Stimulated activated effector memory CD8-positive, alpha-beta T cell treated with anti-CD3 and anti-CD28 coated beads, Interleukin-12 subunit alpha, Interleukin-12 subunit beta, amount 100 ng/mL, for 72 hours (primary cell): ENCODE measurements at places on chromosomes 13 and 19.

- peak; percentile 54 for DNase-seq
Measured at GRCh38 chr19:36489920-36490415, 607 bp upstream of the ZNF566 start.

DNA sequence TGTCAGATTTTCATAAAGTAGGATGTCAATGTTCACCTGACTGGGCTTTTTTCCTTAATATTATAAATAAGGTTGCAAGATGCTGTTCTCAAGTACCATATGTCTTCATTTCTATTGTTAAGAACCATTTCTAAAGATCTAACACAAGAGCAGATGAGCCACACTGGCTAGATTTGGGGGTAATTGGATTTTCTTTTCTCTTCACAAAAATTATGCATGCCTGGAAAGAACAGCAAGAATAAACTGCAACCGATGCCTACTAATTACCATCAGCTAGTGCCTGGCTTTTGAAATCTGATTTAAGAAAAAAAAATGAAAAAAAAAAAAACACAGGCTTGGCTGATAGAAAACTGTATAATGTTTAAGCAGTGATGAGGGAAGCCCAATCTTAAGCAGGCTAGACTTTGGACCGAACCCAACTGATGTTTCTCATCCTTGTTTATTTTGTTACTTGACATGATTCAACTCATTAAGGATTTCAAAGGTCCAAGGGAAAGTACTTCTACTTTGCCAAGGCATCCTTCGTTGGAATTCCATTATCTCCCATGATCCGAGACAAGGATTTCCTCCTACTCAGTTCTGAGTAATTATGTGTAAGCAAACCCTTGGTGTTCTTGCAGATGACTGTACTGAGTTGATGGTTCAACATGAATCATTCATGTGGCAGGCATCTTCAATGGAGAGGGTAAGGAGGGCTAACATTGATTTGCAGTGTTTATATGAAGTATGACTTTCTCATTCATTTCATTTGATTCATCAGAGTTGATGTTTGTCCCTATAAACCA, 300.5 kb downstream of the SPRY2 start:
- no peak for DNase-seq

GRCh38 chr13:112943309-112944125, 25.5 kb upstream of the MCF2L start:
- peak; percentile 41 for DNase-seq

- no peak for DNase-seq
Measured at GRCh38 chr13:31827707-31828106, 88.4 kb downstream of the RXFP2 start.

DNA sequence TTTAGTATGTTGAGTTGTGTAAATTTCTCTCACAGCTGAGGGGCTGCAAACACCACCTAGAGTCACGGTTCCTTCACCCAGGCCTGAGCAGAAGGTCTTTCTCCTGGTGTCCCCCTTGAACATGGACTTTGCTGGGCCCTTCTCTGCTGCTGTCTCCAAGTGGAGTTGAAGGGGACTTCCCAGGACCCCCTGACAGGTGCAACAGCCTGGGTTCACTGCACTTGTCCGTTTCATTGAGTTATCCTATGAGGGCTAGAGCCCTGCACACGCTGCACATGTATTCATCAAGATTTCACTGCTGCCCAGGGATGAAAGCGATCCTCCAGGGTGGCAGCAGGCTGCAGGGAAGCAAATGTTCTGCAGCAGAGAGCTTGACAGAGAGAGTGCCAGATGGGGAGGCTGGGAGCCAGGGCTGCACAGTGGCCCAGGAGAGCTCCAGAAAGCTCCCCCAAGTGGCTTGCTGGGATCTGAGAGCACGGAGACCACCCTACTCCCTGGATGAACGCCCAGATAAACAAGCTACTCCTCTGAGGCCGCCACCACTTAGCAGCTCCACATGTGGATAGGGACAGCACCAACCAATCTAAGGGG, 10.3 kb downstream of the TMEM272 start:
- DNase-seq = no peak

DNA sequence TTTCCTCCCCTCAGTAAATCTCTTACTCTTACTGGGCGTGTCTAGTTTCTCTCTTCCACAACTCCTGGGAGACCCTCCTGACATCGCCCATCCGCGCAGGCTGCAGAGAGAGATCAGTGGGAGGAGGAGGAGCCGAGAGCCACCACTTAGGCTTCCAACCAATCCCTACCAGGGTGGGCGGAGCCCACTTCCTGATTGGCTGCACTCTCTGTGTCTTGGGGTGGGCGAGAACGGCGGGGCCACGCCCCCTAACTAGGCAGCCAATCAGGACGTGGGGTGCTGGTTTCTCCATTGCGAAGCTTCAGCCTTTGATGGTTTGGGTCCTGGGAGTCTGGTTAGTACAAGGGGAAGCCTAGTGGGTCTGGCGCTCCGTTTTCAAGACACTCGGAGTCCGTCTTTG, at the start of gene PMIS2:
PMIS2 (plus strand) TSS at position 326 of the 400 bp plus-strand sequence. CDS start 87 bp downstream, outside the sequence.
- DNase-seq = no peak

DNA sequence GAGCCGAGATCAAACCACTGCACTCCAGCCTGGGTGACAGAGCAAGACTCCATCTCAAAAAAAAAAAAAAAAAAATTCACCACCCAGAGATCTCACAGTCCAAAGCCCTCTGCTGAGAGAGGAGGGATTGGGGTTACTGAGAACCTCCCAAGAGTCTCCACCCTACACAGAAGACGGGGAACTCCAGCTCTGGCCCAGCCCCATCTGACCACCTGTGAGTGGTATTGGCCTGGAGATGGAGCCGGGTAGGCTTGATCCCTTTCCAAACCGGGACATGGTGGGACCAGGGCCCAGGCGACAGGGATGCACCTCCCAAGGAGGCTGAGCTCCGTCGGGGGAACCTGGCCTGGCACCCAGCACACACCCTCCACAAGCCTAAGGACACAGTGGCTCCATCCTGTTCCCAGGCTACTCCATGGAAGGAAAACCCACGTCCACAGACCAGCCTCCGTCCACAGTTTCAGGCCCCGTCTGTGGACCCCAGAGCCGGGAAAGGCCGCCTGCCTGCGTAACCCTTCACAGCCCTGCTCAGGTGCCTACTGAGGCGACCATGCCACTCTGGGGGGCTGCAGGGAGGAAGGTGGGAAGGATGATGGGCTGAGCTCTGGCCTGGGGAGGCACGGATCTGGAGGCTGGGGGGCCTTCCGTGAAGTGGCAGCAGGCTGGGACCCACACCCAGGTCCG, 1.8 kb downstream of the TMEM259 start:
- DNase-seq = no peak

- DNase-seq = no peak
Measured at GRCh38 chr13:82565201-82565600, 1317.1 kb downstream of the SLITRK1 start.

DNA sequence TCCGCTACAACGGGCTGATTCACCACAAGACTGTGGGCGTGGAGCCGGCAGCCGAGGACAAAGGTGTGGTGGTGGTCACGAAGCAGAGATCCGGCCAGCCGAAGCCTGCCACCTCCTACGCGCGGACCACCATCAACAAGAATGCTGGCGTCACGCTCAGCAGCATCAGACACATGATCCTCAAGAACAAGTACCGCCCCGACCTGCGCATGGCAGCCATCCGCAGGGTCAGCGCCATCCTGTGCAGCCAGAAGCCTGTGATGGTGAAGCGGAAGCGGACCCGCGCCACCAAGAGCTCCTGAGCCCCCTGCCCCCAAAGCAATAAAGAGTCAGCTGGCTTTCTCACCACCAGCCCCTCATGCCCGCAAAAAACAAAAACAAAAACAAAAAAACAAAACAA, 34.4 kb downstream of the ZNF44 start:
- no peak for DNase-seq

GRCh38 chr19:39915848-39916215, 18.6 kb downstream of the FCGBP start:
- DNase-seq = peak; percentile 23

DNA sequence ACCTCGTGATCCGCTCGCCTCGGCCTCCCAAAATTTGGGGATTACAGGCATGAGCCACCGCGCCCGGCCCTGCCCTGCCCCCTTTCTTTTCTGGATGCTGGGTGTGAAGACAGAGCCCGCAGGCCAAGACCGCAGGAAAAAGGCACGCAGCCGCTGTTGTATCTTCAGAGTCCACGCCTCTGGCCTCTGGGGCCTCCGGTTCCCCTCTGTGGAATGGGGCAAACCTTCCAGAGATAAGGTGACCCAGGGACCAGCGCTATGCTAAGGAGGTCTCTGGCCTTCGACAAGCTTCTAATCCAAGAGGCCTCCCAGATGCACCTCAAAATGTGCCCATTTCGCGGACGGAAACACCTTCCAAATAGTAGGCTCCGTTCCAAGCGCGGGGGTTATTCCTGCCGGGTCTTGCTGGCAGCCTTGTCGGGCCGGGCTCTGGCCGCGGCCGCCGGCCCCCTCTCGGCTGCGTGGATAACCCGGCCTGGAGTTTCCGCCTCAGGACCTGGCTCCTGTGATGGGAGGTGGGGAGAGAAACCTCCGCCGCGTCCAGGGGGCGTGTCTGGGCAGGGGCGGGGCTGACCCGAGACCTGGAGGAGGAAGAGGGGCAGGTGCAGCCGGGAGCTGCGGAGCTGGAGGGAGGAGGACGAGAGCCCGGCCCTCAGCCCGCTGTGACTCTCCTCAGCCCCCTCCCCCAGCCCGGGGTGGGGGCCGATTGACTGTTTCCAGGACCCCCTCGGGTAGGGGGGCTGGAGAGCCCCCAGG, 13.1 kb downstream of the TJP3 start:
- DNase-seq = peak; percentile 98

DNA sequence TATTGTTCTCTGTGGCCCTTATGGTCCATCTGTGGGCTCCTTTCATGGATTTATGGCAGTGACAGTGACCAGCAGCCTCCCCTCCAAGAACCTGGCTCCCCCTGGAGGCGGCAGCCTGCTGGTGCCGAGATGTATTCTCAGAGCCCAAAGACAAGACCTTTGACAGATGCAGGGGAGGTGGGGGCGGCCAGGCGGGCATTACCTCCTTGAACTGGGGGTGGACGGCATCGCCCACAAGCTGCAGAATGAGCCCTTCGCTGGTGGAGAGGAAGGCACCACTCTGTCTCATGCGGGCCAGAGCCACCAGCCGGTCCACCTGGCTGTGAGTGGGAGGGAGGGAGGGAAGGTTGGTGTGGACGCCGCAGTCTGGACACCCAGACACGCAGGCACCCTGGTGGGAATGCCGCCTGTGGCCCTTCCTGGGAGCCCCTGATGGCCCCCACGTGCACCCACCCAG, 6.6 kb downstream of the ISOC2 start:
- DNase-seq = no peak

GRCh38 chr19:48378194-48378570, 13.2 kb downstream of the KDELR1 start:
- DNase-seq = no peak

DNA sequence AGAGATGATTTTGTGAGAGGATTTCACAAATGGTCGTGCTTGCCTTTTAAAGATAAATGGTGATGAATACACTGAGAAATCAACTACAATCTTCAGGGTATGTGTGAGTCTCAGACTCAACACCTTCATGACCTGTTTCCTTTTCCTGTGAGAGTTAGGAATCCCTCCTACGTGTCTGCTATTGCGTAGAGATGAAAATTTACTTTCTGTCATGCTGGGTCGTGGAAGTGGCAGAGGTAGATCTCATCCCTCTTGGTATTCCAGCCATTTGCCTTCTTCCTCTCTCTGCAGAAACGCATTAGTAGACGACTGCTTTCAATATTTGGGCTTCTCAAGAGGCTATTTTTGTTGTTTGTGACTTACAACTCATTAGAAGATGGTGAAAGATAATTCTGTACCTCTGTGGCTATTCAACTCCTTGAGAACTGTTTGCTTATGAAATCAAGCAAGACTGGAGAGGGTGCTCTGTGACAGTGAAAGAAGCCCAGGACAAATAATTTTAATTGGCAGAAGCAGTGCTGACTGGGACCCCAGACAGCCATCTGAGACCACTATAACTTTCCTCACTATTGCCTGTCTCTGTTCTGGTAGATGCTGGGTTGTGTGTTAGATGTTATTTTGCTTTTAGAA, 233.1 kb downstream of the LACC1 start:
- no peak for DNase-seq

- DNase-seq = peak; percentile 51
Measured at GRCh38 chr19:10093295-10094186, 7.4 kb downstream of the SHFL start.

DNA sequence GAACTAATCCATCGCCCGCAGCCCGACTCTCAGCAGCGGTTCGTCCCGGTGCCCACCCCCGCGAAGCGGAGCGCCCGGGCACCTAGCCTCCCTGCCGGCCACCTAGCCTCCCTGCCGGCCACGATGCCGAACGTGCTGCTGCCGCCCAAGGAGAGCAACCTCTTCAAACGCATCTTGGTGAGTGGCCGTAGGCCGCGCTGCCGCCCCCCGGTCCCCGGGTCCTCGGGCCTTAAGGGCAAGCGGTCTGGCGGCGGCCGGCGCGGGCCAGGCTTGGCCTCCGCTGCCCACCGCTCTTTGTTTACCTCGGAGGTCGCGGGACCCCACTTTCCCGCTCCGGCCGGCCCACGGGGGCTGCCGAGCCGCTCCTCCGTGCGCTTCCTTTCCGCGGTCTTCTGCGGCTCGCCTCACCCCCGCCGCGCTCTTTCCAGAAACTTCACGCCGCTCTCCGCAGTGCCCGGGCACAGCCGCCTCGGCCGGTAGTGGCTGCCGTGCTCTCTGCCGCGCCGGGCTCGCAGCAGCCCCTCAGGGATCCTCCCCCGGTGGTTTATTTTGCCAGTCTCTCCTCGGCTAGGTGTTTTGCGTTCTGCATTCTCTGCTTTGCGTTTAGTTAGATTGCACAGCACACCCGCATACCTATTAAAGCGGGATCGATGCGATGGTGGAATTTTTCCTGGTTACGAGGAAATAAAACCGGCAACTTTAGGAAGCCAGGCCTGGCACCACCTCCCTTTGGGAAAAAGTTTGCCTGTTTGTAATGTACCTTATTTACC, 524 bp downstream of the NAA16 start:
- peak; percentile 40 for DNase-seq

- no peak for DNase-seq
Measured at GRCh38 chr13:75217949-75218348, 264.0 kb downstream of the TBC1D4 start.

- no peak for DNase-seq
Measured at GRCh38 chr13:109783815-109784589, 2.4 kb downstream of the IRS2 start.

- DNase-seq = peak; percentile 96
Measured at GRCh38 chr19:39125554-39126311, at the start of gene PAK4. Gene PAK4, plus strand, starts transcription at chr19:39125786. Its CDS starts 43,768 bp downstream, at chr19:39169554.

DNA sequence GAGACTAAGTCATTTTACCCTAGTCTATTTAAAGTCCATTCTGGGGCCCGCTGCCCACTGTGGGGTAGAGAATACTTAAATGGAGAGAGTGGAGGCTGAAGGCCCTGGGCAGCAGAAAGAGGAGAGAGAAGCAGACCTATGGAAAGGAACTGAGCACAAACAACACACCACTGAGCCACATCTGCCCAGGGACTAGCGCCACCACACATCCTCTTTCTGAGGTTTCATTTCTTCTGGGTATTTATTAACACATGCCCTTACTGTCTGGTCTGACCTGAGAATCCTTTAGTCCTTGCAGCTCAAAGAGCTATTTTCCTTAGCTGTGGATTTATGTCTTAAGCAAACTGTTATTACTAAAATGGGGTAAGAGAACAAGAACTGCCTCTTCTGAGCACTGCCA, 154.0 kb downstream of the NALCN start:
- no peak for DNase-seq

- no peak for DNase-seq
Measured at GRCh38 chr13:37597477-37598025, 1.0 kb downstream of the POSTN start.

- DNase-seq = no peak
Measured at GRCh38 chr13:59356607-59357006, 807.1 kb downstream of the DIAPH3 start.
